ENCODE measurements at places on chromosomes 13 and 19.
A peak's percentile ranks its signal among the peaks of the same experiment; 100 is the strongest.

DNA sequence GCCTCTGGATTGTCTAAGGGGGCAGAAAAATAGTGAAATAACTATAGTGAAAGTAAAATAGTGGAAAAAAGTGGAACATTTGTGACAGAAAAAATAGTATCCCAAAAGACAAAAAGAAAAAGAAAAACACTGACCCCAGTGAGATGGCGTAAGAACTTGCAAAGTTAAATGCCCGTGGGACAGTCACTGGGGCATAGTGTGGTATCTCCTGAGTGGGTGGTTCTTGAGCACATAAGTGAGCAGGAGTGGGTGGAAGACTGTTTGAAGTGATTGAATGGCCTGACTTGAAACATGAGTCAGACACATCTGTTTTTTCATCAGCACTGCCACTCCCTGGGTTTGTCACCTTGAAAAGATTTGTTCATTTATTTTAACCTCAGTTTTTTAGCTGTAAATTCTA is 2.5 kb downstream of the ZNF430 start:
- DNase-seq: peak; percentile 67

GRCh38 chr19:48896191-48896720 is 2.3 kb downstream of the TULP2 start:
- DNase-seq: peak; percentile 33

GRCh38 chr13:102960959-102961358 is 105.3 kb downstream of the SLC10A2 start:
- no peak for DNase-seq

DNA sequence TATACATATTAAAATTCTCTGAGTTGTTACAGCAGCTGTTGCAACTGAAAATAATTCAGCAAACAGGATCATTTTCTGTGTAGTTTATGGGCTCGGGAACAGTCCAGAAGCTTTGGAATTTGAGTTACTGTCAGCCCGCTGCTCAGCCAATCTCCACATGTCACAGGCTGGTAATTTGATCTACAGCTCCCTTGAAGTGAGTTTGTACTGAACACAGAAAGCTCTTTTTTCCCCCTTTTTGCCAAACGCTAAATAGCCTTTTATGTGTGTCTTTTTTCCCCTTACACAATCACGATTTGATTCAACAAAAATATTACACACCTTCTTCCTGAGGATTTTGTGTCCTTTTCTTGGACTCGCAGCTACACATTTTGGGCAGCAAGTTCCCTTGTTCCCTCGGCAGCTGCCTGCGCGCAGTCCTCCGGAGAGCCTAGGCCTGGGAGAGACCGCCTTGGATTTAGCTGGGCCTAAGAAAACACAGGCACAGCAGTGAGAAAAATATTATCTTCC is 371.4 kb downstream of the KCNRG start:
- peak; percentile 78 for DNase-seq

DNA sequence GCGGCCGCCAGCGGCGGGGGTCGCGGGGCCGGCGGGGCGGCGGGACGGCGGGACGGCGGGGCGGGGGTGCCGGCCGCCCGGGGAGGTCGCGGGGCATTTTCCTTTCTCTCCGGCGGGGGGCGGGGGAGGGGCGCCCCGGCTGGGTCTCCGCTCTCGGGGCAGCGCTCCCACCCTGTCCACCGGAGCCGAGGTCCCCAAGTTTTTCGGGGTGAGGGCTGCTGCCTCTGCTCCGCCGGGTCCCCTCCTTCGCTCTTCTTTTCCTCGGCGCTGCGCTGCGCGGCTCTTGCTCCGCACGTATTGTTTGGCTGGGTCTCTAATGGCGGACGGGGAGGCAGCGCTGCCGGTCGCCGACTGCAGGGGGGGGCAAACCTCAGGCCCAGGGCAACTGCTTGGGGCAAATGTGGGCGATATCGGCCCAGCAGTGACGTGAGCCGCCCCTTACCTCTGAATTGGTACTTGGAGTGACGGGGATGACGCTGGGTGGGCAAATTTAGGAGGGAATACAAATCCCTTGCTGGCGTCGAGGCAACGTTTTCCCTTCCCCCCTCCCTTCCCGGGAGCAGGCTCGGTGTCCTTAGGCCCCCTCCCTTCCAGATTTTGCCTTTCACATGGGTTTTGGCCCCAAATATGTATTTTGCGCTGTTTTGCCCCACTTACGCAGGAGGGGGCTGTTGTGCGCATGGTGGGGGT is 759 bp downstream of the ZMYM2 start:
- DNase-seq: peak; percentile 52

DNA sequence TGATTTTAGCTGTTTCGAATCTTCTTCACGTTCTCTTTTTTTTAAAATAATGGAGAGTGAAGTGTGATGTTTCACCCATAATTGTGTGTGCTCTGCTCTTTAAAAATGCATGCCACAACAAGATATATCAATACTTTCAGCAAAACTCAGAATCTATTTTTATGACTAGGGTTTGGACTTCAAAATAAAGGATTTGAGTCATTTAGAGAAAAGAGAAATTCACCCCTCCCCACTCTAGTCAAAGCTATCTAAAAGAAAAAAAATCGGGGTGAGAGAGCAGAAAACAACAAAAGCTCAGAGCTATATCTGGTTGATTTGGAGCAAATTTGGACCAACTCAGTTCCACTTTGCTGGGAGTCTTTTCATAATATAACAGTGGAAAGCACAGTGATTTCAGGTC is 244.5 kb downstream of the DNAJC15 start:
- no peak for DNase-seq

GRCh38 chr13:30346153-30346788 is 38.9 kb upstream of the KATNAL1 start:
- DNase-seq: no peak

DNA sequence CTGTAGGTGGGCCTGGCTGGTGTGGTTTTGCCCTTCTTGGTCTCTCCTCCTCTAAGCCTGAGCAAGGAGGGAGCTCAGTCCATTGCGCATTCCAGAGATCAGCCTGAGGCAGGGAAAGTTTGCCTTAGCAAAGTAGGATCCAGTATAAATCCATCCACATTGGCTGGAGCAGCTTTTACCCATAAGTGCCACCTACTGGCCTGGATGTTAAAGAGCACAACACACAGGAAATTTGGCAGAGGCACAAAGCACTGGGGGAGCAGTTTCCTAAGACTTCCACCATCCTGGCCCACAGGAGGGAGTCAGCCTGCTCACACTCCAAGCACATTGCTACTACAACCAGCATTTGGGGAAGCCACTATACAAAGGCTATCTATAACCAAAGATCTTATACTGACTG is 1124.2 kb downstream of the SLITRK1 start:
- DNase-seq: peak; percentile 17

DNA sequence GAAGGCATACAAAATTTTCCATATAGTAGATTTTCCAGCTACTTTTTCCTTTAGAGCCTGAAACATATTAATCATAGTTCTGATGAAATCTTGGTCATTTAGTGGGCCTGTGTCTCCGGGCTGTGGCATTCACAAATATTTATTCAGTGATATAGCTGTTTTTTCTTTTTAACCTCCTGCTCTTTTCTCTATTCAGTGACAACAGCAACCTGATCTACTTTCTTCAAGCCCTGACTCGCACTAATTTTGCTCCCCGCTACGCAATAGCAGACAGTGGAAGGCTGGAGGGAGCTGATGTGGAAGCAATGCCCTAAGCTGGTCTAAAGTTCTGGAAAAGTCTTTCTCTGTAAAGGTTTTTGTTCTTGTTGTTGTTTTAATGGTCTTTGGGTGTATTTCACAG is 289.7 kb downstream of the SLITRK6 start:
- peak; percentile 3 for DNase-seq

DNA sequence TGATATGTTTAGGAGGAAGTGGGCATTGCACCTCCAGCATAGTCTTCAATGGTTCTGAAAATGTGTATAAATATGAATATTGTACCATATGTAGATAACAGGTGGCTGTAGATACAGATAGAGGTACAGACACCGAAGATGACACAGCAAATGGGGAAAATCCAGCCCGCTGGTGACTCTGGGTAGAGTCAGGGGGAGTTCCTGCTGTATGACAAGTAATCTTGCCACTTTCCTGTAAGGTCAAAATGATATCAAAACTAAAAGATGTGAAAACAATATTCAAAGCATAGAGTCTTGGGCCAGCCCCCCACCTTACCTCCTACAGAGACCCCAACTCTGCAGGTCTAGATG is 17.8 kb downstream of the C2CD4C start:
- no peak for DNase-seq

- peak; percentile 46 for DNase-seq
These were observed 350.6 kb downstream of the LIG4 start for GRCh38 chr13:107864543-107865317.

GRCh38 chr19:4139614-4140236 is 13.7 kb upstream of the CREB3L3 start:
- DNase-seq: peak; percentile 28

DNA sequence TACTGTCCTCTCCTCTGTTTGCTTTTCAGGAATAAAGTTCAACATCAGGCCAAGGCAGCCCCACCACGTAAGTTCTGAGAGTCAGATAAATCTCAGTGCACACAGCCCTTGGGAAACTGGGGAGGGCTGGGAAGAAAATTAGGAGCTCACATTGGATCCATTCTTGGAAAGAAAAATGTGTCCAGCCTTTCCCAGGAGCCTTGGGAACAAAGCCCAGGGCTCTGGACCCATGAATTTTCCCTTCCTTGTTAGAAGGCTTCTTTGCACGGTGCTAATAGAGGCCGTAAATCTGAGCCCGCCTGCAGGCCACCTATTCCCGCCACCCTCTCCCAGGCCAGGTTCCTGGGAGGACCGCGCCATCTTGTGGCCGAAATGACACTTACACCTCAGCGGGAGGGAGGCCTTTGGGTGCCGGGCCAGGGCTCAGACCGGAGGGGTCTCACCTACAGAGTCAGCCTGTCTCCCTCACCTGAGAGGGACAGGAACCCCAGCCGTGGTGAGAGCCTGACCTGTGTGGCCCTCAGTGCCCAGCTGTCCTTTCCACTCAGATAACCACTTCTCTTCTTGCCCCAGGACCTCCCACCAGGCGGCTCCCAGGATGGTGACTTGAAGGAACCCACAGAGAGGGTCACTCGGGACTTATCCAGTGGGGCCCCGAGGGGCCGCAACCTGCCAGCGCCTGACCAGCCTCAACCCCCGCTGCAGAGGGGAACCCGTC is 25.1 kb upstream of the KCTD15 start:
- DNase-seq: peak; percentile 48

All from AG10803 (cell line).